ENCODE measurements at places on chromosomes 2 and 18.

DNA sequence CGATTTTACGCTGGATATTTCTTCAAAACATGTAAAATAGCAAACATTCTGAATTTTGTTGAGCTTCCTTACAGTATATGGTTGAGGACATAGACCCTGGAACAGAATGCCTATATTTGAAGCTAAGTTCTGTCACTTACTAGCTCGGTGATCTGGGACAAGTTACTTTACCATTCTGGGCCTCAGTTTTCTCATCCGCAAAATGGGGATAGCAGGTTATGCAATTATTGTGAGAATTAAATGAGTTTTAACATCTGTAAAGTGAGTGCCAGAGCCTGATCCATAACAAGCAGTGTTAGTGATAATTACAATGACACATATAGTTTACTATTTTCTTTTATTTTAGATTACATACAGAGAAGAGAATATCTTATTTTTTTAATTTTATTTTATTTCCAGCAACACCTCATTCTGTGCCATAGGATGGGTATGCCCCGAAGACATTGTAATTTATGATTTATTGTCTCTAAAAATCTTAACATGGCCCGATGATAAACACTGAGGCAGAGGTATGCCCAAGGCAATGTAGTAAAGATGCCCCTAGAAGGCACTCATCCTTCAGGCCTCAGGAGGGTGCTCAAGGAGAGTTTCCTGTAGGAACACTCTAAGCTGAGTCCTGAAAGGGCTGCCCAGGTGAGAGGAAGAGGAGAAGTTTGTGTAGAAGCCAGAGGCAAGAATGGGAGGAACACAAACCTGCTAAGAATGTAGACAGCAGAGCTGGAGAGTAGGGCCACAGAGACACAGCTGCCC lies 250.9 kb downstream of the BCL11A start:
- DNase-seq: no peak

GRCh38 chr2:149904352-149905175 lies 317.0 kb upstream of the MMADHC start:
- DNase-seq: no peak

- no peak for DNase-seq
Measured at GRCh38 chr2:231764124-231764523, 17.0 kb downstream of the PDE6D start.

GRCh38 chr2:26458365-26459042 lies 19.4 kb downstream of the OTOF start:
- no peak for DNase-seq

GRCh38 chr2:128867936-128868636 lies 549.4 kb upstream of the HS6ST1 start:
- no peak for DNase-seq

- DNase-seq: no peak
Measured at GRCh38 chr2:148802448-148803220, 72.4 kb upstream of the KIF5C start.

- DNase-seq: no peak
Measured at GRCh38 chr2:193847991-193848390, 1653.3 kb upstream of the TMEFF2 start.

DNA sequence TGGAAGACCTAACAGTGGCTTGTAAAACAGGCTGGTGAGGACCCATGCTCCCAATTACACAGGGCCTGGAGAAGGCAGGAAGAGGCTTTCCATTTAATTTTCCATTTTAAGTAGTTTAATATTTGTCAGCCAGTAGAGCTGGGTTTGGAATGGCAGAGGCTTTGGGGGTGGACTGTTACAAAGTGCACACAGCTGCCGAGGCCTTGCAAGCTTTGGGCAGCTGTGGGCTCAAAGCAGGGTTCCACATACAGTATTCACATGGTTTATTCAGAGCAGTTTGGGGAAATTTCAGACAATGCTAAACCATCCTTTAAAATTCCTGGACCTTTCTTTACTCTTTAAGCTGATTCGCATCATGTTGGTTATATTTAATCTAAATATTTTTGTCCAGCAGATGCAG lies 132.6 kb downstream of the WDSUB1 start:
- no peak for DNase-seq

- no peak for DNase-seq
Measured at GRCh38 chr2:241273210-241274020, 42.1 kb downstream of the HDLBP start.

DNA sequence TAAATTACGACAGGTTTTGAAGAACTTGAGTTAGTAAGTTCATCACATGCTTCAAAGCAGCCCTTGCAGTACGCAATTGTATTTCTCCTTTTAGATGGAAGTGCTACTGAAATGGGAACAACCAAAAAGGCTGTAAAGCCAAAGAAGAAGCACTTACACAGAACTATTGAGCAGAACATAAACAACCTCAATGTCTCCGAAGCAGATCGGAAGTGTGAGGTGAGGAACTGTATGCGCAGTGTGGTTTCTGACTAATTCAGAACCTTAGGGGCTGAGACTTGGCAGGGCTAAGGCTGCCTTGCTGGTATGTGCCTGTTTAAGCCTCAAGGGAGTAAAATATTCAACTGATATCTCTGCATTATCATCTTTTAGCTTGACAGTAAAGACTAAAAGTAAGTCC lies 8.4 kb downstream of the NCAPH start:
- DNase-seq: no peak

DNA sequence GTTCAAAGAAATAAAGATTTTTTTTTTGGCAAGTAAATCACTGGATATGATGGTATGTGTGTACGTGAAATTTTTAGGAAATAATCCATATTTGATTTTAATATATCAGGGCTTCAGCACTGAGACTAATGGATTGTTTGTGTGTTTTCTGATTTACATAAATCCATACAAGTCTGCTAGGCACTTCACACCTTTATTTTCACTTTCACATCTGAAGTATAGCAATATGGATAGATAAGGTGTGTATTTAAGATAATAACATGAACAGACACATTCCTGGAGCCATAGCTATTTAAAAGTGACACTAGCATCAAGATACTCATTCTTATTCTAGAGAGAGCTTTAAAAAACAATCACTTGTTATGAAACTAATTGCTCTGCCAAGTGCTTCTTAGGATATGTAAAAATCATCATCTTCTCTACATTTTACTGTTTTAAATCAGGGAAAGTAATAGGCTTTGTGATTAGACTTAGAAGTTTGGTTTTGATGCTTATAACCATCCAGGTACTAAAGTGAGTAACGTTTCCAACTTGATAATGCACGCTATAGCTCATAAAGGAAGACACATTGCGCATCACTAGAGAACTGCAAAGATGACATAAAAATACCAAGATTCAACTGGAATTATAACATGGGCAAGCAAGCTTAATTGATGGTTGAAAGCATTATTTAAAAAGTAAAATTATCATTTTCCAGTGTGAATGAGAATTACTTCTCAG lies 208.9 kb downstream of the ZEB2 start:
- DNase-seq: no peak

- no peak for DNase-seq
Measured at GRCh38 chr18:68152770-68153169, 562.1 kb downstream of the TMX3 start.

- DNase-seq: no peak
Measured at GRCh38 chr2:24809316-24810007, 16.2 kb downstream of the CENPO start.

- no peak for DNase-seq
Measured at GRCh38 chr2:160608599-160608998, 115.0 kb upstream of the RBMS1 start.

All from AG09309 (cell line).